ENCODE measurements at places on chromosomes 16 and 17.

DNA sequence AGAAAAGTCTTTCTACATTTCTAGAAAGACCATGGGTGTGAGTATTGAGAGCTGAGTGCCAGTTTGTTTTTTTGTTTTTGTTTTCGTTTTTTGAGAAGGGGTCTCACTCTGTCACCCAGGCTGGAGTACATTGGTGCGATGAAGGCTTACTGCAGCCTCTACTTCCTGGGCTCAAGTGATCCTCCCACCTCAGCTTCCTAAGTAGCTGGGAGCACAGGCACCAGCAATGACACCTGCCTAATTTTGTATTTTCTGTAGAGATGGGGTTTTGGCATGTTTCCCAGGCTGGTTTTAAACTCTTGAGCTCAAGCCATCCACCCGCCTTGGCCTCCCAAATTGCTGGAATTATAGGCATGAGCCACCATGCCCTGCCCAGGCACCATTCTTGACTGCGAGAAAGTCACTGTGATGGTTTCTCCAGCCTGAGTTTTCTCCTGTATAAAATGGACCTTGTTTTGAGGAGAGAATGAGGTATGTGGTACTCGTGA lies 673.8 kb downstream of the MAF start:
- DNase-seq: no peak

DNA sequence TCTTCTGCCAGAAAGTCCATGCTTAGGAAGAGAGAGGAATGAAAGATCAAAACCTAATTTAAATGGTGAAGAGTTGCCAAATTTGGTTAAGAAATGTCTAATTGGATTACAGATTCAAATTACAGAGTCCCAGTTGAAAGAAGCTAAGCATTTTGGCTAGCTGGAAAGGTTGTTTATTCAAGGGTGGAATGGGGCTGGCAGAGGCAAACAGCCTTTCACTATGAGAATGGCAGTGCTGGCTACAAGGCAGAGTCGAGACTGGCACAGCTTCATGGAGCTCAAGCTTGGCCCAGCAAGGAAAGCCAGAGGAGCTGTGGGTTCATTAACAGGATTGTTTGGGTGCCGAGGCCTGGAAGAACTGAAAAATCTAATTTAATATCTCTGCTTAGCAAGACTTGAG lies 13.6 kb downstream of the MAP3K3 start:
- no peak for DNase-seq

GRCh38 chr16:29230671-29231096 lies 175.8 kb downstream of the NPIPB11 start:
- DNase-seq: no peak

- no peak for DNase-seq
Observed at GRCh38 chr16:11481987-11482386, 104.7 kb downstream of the LITAF start.

GRCh38 chr16:8286348-8286747 lies 304.0 kb downstream of the TMEM114 start:
- DNase-seq: no peak

- DNase-seq: no peak
Observed at GRCh38 chr16:65961476-65962143, 404.9 kb upstream of the CDH5 start.

DNA sequence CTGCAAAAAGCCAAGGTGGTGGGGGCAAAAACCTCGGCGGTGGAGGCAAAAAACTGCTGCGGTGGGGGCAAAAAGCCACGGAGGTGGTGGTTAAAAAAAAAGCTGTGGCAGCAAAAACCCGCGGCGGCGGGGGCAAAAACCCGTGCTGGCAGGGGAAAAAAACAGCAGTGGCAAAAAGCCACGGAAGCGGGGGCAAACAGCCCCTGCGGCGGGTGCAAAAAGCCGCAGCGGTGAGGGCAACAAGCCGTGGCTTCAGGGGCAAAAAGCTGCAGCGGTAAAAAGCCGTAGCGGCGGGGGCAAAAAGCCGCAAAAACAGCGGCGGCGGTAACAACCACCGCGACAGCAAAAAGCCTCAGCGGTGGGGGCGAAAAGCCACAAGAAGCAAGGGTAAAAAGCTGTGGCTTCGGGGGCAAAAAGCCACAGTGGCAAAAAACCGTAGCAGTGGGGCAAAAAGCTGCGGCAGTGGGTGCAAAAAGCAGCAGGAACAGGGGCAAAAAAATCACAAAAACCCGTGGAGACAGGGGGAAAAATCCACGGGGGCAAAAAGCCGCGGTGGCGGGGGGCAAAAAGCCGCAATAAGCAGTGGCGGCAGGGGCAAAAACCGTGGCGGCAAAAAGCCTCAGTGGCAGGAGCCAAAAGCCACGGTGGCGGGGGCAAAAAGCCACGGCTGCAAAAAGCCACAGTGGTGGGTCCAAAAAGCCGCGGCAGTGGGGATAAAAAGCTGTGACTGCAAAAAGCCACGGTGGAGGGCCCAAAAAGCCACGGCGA lies 193.7 kb downstream of the SHCBP1 start:
- DNase-seq: no peak

DNA sequence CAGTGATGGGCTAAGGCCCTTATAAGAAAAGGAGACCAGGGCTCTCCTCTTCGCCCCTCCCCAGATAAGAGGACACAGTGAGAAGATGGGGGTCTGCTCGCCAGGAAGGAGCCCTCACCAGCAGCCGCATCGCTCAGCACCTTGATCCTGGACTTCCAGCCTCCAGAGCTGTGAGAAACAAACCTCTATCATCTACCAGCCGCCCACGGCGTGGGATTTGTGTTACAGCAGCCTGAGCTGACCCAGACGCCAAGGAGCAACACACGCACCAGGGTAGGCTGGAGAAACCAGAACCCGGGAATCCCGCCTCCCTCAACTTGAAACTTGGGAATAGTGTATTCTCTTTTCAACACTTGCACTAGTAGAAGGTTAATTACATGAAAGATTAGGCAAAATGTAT lies 4.2 kb upstream of the ZG16B start:
- no peak for DNase-seq

DNA sequence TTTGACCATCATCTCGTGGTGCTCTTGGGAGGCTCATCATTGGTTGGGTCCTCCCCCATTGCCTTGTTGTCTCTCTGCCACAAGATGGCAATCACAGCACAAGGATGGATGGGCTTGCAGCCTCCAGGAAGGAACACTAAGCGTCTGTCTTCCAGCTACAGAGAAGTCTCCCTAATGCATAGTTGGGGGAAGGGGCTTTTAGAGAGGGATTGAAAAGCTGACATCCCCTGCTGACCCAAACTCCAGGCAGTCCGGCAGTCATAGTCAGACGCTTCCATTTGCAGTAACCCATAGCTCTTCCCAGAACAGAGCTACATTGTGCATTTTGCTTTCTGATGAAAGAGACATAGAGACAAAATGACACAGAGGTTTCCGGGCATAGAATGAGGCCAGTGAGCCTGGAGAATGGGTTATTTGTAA lies 111.4 kb downstream of the UTP18 start:
- peak; percentile 6 for DNase-seq

GRCh38 chr17:21171970-21172510 lies 41.9 kb downstream of the TMEM11 start:
- no peak for DNase-seq

GRCh38 chr17:61794792-61795191 lies 68.5 kb downstream of the BRIP1 start:
- DNase-seq: no peak

DNA sequence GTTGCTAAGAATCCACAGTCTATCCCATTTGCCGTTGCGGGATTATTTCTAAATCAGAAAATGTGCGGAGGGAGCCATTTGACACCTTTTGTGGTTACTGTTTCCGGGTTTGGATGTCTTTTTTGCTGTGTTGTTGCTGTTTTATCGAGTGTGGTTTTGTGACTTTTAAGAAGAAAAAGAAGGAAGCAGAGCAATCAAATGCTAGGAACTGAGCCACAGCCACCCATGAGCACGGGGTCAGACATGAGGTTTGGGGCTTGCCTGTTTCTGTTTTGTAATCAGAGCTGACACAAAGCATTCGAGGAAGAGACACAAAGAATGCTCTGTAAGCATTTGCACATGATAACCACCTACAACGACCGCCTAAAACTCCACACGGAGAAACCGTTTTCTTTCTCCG lies 53.1 kb upstream of the CHMP6 start:
- peak; percentile 9 for DNase-seq

DNA sequence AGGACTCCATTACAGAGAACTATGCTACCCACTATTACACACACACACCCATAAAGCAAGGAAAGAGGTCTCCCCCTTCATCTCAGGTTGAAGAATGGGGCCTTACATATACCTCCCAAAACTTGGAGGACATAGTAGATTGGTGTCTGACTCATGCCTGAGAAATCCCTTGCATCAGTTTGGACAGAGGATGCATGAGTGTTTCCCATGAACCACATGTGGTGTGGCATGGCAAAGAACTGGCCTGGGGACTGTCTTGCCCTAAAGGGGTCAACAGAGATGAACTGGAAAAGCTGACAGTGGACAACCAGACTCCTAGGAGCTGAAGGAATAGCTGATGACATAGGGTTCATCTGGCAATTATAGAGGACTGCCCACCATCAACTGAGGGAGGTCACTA lies 54.0 kb downstream of the DYNLRB2 start:
- no peak for DNase-seq

- DNase-seq: no peak
Observed at GRCh38 chr17:50924800-50925199, 58.6 kb upstream of the TOB1 start.

DNA sequence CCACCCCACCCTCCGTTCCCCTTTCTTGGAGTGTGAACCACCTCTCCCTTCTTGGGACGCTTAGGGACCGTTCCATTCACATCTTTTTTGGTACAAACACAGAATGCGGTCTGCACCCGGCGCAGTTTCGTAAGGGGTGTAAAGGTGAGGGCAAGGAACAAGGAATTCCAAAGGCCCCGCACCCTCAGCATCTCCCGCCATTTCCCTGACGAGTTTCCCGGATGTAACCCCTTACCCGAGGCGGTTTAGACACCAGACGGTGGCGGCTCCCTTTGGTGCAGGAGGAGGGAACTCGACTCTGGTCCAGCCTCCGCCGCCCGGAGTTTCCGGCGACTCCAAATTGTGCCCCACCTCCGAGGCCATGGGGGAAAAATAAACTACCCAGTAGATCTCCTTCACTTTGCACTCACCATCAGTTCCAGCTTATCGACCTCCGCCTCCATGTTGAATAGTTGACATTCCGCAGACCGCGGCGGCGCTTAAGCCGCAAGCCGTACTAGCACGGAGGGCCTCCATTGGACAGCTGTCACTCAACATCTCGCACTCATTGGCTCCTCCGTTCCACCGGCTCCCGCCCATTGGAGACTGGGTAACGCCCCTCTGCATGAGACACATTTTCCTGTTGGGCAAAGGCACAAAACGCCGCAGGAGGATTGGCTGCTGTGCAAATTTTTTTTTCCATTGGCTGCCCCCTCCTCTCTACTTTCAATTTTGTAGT lies at the start of gene SKA2:
Gene SKA2, minus strand, starts transcription at position 466 of the 718 bp plus-strand sequence. Its CDS starts 23 bp downstream, at position 443.
- DNase-seq: peak; percentile 93

DNA sequence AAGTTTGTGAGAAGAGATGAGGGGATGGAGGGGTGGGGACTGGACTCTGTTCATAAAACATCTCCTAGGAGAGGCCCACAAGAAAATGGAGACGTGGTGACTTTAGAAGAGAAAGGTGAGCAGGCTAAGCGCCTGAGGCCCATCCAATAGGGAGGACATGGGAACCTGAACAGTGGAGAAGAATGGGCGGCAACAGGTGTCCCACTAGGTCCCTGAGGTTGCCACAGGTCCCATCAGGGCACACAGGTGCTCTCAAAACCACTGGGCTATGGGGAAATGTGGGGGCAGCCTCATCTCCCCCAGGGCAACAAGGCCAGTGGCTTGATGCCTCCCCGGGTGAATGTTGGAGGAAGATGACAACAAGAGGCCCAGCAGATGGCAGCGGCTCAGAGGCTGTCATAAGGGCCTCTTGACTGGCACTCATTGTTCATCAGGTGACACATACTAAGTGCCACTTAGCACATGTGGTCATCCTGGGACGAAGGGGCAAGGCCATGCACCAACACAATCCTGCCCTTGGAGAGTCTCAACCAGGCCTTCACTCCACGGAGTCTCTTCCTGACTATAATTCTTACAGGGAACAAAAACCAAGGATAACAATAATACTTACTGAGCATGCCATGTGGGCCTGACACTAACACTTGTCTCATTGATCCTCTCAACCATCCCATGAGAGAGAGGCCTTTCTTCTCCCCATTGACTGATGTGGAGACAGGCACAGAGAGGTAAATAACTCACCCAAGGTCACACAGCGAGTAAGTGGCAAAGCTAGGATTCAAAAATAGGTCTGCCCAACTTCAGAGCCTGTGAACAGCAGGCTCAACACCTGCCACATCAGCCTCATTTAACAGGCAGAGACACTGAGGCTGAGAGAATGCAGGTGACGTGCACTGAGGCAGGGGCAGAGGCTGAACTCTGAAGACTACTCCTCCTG lies 38.0 kb downstream of the CUEDC1 start:
- peak; percentile 11 for DNase-seq

- no peak for DNase-seq
Observed at GRCh38 chr16:75942936-75943335, 216.6 kb upstream of the CPHXL start.

GRCh38 chr17:877630-878029 lies 95.5 kb downstream of the MRM3 start:
- no peak for DNase-seq

GRCh38 chr16:589658-590187 lies at the start of gene RAB40C:
Gene RAB40C (plus strand): TSS chr16:590066. CDS start chr16:590292, 226 bp downstream.
- DNase-seq: peak; percentile 97

- DNase-seq: no peak
Observed at GRCh38 chr16:66264311-66265047, 102.0 kb upstream of the CDH5 start.

- DNase-seq: no peak
Observed at GRCh38 chr16:83615141-83615952, 192.4 kb upstream of the HSBP1 start.

GRCh38 chr16:81517629-81518438 lies 73.2 kb downstream of the CMIP start:
- DNase-seq: no peak

DNA sequence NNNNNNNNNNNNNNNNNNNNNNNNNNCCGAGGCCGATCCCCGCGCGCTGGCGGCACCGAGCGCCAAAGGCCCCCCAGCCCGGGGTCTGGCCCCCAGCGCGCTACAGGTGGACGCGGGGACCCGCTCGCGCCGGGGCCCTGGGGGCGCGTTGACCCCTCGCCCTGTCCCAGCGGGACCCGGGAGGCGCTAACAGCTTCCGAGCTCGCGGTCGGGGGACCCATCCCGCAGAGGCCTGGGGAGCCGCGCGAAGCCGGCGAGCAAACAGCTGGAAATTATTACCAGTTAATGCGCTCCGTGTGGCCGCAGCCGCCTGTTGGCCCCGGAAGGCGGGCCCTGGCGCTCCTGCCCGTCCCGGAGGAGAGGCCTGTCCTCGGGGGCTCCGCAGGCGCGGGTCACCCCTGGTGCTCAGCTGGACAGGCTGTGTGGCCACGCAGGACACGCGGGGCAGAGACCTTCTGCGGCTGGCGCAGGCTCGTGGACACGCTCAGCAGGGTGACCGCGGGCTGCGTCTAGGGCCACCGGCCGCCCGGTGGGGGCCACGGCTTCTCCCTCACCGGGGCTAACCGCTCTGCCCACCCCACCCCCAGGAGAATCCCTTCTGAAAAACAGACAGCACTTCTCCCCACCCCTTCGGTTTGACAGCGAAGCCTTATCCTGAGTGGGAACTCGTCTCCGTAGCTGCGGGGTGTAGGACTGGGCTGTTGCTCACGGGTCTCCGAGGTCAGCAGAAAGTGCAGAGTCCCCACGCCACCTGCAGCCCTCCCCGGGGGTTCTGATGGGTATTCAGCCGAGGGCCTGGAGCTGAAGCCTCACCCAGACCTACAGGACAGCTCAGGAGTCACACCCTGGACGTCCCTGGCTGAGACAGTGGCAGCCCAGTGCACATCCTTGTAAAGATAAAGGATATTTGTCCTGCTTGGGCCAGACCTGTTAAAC lies 138.7 kb upstream of the RPH3AL start:
- no peak for DNase-seq
